ENCODE measurements at places on chromosomes 1 and 21.
A peak's percentile ranks its signal among the peaks of the same experiment; 100 is the strongest.

DNA sequence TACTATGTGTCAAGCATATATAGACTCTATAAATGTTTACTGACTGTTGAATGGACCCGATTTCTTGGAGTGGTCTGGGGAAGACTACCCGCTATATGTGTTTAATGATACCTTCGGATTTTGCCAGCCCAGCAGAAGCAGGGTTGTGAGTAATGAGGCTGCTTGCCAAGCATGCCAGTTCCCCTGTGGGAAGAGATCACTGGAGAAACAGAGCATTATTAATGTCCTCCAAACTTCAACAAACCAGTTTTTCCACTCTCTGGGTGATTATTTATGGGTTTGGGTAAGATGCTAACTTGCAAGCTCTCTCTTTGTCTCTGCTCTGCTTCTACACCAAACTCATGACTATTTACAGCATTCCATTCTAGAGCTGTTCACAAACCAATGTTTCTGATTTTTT, 25.1 kb upstream of the PHGDH start:
- DNase-seq: no peak

DNA sequence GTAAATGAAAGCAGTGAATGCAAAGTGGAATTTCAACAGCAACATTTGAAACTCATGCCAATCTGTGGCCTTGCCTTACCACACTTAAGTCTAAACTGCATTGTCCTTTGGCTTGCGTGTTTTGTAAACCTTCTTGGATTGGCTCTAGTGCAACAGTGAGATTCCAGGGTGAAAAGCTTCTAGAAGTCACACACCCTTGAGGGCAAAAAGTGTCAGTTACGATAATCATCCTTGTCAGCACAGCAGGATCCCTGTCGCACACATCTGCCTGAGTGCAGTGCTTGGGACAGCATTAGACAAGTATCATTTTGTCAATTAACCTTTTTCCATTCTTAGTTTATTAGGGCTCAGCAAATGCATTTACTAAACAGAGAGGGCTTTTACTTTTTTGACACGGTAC, 243.4 kb upstream of the PTBP2 start:
- DNase-seq: no peak

GRCh38 chr1:159171254-159171687, at the start of gene CADM3:
TSS of gene CADM3 (plus strand) at chr1:159171615. CDS start at chr1:159171766, 151 bp downstream.
- no peak for DNase-seq

DNA sequence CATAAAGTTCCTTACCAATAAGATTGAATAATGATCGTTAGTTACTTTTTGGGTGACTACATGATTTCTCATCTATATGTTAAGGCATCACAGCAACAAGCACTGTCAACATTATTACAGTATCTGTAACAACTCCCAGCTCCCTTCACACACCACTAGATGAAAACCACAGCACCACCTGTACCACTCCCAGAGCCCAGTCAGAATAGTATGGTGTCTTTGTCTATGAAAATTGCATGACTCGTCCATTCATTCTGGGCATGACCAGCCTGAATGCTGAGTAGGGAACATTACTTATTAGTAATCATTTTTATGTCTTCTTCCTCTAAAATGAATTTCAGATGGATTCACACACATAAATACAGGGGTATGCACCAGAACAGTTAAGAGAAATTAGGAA, 7.0 kb downstream of the OLFML2B start:
- no peak for DNase-seq

GRCh38 chr1:96721053-96721415, 550 bp upstream of the PTBP2 start:
- DNase-seq: no peak

GRCh38 chr1:50877641-50878040, 82.4 kb downstream of the FAF1 start:
- no peak for DNase-seq

GRCh38 chr1:237864338-237865244, 26.1 kb downstream of the ZP4 start:
- peak; percentile 66 for DNase-seq

DNA sequence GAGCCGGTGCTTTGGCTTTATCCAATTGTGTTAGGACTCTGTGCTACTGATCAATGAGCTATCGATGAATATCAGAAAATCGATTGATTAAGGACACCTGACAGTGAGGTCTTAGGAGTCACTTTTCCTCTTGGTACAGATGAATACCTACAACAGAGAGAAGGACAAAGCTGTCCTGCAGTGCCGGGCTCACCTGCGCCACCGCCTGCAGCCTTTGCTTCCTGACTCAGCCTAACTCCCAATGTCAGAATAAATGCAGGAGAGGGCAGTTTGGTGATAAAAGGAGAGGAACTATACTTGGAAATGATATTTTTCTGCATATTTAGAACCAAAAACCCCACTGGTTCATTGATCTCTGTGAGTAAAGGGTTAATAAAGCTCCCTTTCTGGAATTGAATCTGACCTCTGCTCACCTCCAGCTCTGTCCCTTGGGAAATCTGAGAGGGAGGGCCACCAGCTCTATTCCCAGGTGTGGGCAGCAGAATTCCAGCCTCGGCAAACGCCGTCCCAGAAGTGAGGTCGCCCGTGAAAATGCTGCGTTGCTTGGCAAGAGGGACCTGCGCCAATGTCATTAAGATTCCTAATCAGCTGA, 39.3 kb downstream of the POFUT2 start:
- no peak for DNase-seq

DNA sequence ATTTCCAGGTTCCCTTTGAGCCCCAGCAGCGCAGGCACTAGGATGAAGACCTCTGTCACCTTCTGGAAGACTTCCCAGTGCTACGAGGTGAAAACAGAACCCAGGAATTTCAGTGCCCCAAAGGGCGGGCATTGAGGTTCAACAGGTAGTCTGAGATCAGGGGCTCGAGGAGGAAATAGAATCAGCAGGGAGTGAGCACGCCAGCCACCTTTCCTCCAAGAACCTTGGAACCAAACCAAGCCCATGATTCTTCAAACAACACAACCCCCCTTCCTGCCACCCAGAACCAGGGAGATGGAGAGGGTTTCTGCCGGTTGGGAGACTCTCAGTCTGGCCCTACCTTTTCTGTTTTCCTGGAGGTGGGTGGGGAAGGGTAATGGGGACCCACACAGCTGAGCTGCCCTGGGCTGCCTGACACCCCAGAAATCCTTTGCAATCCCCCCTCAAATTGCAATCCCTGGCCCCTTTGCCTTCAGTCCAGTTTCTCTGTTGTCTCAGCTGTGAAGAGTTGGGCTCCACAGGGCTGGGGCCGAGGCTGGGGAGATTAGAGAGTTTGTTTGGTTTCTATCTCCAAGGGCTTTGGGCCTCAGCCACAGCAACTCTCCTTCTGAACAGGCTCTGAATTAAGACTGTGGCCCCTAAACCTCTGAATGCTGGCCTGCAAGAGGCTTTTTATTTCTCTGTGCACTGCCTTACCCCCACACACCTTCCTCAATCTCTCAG, 11.9 kb downstream of the SLC41A1 start:
- DNase-seq: no peak

DNA sequence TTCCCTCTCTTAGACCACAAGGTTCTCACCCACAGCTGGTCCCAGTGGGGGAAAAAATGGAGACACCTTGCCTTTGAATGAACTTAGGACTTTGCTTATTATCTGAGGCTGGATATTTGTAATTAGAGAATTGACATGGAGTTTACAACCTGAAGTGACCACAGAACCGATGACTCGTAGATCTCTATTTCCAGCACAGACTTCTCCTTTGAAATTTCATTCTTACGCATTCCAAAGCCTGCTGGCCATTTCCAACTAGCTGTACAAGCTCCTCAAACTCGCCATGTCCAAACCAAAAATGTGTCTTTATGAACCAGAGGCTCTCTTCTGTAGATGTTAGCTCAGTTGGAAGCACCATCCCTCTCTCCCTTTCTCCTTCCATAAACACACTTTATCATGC, 12.0 kb downstream of the RAB7B start:
- peak; percentile 71 for DNase-seq

DNA sequence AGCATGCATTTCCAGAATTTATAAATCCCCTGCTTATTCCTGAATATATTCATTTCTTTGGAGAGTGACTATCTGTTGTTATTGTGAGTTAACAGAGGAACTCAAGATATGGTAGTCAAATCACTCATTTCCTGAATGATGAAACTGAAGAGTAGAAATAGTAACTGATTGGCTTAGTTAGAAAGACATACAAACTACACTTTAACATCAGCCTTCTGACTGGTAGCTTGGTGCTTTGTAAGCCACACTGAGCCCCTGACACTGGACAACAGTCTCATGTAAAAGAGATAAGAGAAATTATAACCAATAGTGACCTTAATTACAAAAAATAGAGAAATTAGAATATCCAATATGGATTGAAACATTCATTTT, 4.8 kb downstream of the GBP7 start:
- no peak for DNase-seq

DNA sequence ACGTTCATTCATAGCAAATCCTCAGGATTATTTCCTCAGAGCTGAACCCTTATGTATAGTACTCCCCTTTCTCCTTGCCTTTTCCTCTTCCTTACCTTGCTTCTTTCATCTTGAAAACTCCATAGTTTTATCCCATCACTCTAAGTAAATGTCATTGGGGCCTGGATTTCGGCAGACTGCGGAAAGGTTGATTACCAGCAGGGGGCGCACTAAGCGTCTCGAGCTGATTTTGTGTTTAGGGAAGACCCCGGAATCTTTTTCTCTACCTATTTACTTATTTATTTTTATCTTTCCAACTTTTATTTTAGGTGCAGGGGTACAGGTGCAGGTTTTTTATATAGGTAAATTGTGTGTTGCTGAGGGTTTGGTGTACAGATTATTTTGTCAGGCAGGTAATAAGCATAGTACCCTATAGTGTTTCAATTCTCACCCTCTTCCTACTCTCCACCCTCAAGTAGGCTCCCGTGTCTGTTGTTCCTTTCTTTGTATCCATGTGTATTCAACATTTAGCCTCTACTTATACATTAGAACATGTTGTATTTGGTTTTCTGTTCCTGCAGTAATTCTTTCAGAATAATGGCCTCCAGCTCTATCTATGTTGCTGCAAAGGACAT, 11.4 kb upstream of the MTARC1 start:
- peak; percentile 71 for DNase-seq

DNA sequence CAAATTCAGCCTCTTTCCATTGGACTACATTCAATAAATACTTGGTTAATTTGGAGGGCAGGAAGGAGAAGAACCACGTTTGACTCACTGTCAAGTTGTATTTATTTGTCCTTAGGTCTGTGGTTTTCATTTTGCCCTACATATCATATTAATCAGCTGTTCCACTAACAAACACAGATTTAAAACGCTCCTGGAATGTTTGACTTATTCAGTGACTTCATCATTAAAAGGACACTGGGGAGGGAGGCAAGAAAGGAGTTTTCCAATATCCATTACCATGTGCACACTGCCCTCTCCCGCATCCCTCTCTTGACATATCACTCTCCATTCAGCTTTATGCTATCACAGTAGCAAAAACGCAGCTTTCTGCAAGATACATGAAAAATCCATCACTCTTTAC, 98.2 kb upstream of the C1orf87 start:
- DNase-seq: no peak

DNA sequence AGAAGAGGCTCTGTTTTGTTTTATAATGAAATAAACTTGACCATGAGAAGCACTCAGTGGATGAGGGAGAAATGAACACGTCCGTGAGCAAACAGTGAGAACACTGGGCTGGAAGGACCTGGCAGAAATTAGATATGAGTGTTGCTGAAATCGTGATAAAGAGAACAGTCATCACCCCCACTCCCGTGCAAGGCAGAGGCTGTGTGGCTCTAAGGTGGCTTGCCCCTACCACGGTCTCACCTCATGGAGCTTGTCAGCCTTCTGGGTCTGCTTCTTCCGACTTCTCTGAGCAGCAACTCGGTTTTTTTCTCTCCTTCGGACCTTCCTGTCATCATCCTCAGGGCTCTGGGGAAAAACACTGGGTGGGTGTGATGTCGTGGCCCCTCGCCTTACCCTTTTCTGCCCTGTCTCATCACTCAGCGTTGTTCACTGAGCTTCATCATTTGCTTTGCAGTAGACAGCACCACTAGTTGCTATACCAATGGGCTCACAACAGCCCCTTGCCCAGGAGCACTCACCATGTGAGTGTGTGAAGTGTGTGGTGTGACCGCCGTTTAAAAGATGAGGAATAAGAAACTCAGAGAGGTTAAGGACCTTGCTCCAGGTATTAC, 2.8 kb downstream of the BATF3 start:
- no peak for DNase-seq

- no peak for DNase-seq
These were observed 75.8 kb upstream of the SELENON start for GRCh38 chr1:25724201-25724600.

DNA sequence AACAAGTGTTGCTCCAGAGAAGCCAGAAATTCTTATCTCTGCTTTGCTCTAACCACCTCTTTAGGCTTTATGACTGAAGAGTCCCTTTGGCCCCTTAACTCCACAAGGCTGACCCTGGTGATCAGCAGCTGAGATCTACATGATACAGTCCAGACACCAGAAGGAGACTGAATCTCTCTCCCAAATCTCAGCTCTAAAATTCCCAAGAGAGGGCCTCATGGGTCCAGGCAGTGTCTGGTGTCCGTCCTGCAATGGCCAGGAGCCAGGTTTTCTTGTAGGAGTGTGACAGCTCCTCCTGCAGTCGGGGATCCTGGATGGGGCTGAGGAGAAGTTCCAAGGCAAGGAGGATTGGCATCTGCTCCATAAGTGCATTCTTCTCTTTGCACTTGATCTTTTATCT, 35.3 kb downstream of the L1TD1 start:
- DNase-seq: no peak

DNA sequence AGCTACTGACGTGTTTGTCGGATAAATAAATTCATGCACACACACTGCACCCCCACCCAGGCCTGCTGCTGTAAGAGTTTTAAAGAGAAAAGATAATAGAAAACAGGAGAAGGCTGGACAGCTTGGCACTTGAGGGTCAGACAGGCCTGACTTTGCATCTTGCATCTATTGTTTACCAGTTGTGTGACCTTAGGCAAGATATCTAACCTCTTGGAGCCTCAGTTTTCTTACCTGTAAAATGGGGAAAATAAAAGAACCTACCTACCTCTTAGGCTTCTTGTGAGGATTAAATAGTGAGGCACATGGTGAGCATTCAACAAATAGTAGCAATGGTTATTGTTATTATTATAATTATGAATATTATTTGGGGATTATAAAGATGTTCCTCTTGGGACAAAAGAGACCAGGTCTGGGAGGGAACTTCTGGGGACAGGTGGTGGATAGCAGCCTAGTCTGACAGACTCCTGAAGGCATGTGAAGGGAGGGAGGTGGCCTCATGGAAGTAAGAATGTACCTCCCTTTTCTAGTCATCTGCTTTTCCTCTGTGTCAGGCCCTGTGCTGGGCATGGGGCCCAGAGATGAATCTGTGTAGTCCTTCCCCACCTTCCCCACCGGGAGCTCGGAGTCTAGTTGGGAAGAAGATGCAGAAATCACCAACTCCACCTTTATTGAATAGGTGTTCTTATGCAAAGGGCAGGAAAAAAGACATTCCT, 18.3 kb upstream of the EPB41 start:
- no peak for DNase-seq

GRCh38 chr21:45769294-45769693, 125.8 kb downstream of the PCBP3 start:
- DNase-seq: no peak

GRCh38 chr1:150610576-150610975, 18.8 kb downstream of the ENSA start:
- DNase-seq: no peak

GRCh38 chr1:34405266-34405959, 228.7 kb downstream of the C1orf94 start:
- DNase-seq: no peak

- DNase-seq: no peak
These were observed 28.6 kb downstream of the AK4 start for GRCh38 chr1:65176591-65176990.
